ENCODE measurements at places on chromosomes 13 and 19. TPM values are rescaled to one million over a fixed set of nuclear protein-coding genes. Genes with fewer than 3 reads are reported as not detected.

The SPINT2 gene
- 292 TPM for polyA plus RNA-seq

DNA sequence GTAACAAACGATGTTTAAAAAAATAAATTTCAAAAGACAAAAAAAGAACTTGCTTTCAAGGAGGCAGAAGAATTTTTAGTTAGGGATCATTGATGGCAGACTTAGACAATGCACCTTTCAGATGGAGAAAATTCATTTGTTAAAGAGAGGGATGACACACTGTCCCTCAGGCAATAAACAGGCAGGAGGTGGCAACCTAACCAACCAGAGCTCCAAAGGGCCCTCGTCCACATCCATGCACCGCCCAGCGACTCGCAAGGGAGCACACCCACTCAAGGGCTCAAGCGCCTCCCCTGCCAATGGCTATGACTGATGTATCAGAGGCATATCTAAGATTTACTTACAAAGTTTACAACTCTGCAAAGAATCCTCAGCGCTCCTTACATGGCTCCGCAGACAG is 81.9 kb downstream of the TUBGCP3 start:
- H3K27me3 ChIP-seq: no peaks in the 10 kb centered on the region
- H3K4me1 ChIP-seq: no peaks in the 10 kb centered on the region
- H3K27ac ChIP-seq: no peak overlapping the region
- H3K36me3 ChIP-seq: no peaks in the 10 kb centered on the region
- no peak for DNase-seq
- no peak overlapping the region for H3K4me3 ChIP-seq

The DKKL1 gene
- polyA plus RNA-seq: not detected

The ZNF524 gene
- 38.8 TPM for polyA plus RNA-seq

DNA sequence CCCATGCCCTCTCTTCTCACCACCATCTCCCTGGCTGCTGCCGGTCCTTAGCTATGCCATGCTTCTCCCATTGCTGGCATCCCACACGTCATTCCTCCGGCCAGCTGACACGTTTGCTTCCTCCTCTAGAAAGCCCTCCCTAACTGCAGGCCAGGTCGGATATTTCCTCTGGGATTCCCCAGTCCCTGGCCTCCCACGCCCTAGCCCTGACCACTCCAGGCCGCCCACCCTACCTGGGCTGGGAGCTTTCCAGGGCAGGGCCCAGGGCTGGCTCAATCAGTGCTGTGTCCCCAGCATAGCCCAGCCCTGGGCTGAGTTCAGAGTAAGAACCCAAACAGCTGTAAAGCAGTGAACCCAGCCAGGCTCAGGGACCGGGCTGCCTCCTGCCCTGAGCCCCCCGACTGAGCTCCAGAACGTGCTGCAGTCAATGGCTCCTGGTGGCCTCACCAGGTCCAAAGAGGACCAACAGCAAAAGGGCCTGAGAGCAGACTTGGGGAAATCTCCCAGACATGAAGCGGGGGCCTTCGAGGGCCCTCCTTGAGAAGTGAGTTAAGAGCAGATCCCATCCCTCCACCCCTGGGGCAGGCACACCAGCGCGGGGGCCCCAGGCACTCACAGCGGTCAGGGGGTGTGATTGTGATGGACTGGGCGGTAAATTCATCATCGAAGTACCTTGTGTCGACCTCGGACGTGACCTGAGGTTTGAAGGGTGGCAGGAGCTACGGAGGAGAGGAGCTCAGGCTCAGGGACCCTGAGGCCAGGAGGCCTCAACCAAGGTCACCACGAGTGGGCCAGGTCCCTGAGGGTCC is 8.1 kb upstream of the CCNP start:
- no peak overlapping the region for H3K4me3 ChIP-seq
- peaks cover 2% of the 10 kb centered on the region for H3K36me3 ChIP-seq
- no peak overlapping the region for H3K27ac ChIP-seq
- no peak for DNase-seq
- no peaks in the 10 kb centered on the region for H3K4me1 ChIP-seq
- H3K27me3 ChIP-seq: no peaks in the 10 kb centered on the region

DNA sequence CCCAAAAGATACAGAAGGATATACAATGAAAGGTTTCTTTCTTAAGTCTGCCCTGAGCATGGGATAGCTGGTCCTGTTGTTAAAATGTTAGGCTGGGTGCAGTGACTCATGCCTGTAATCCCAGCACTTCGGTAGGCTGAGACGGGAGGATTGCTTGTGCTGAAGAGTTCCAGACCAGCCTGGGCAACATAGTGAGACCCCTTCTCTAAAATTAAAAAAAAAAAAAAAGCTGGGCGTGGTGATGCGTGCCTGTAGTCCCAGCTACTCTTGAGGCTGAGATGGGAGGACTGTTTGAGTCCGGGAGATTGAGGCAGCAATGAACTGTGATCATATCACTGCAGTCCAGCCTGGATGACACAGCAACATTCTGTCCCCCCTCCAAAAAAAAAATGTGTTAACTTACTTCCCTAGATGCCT is 52.5 kb upstream of the SHKBP1 start:
- H3K27ac ChIP-seq: no peak overlapping the region
- H3K27me3 ChIP-seq: no peaks in the 10 kb centered on the region
- H3K4me1 ChIP-seq: no peaks in the 10 kb centered on the region
- DNase-seq: no peak

- no peak for DNase-seq
- no peaks in the 10 kb centered on the region for H3K36me3 ChIP-seq
- no peaks in the 10 kb centered on the region for H3K4me1 ChIP-seq
- H3K4me3 ChIP-seq: no peak overlapping the region
These were observed 18.5 kb upstream of the FAM216B start for GRCh38 chr13:42762917-42763316.

The LHFPL6 gene
- 58.1 TPM for polyA plus RNA-seq

Measured in aorta (tissue), 5 donors.